IPS DF 19.7 (cell line): ENCODE measurements at places on chromosomes 13 and 19.
A peak's percentile ranks its signal among the peaks of the same experiment; 100 is the strongest.

DNA sequence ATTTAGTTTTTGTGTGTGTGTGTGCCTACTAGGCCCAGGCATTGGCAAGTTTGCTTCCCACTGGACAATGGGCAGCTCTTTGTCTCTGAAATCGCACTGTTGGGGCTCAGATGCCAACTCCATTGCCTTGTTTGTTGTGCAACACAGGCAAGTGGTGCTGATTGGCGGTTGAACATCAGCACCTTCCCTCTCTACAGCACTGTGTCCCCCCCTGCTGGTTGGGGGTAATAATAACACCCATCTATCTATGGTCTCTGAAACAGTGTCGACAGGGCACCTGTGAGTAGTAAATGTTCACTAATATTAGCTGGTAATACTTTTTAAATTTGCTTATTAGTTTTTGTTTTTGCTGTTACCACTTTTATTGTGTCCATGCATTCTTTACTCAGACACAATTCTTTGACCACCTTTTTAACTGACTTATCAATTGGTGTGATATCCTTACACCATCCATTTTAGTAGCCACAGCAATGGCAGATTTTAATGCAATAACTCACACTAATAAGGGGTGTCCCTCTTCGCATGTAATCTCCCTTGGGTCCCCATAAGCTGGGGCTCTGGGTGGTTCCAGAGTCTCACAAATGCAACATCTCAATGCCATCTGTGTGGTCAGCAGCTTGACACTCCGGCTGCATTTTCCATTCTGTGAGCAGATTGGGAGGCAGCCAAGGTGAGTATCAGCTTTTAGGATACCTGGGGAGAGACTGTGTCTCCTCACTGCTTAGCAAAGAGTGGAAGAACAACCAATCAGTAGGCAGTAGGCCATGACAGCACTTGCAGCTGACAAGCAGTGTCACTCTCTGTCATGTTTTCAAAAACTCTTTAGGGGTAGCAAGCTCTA is 47.7 kb upstream of the UQCRFS1 start:
- no peak for DNase-seq

GRCh38 chr13:74921326-74921725 is 560.6 kb downstream of the TBC1D4 start:
- no peak for DNase-seq

GRCh38 chr13:110712081-110712848 is 1.2 kb upstream of the ING1 start:
- no peak for DNase-seq

DNA sequence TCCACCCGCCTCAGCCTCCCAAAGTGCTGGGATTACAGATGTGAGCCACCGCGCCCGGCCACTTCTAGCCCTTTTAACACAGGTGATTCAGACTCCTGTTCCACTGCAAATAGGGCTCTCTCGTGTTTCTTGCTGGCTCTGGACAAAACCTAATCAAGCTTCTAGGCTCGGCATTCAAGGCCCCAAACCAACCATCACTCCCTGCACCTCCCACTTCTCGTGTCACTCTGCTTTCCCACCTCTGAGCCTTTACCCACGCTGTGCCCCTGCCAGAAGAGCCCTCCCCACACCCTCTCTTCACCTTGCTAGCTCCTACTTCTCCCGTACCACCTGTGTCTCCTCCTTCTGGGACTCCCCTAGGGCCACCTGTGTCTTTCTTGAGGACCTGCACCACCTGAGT is 19.8 kb downstream of the KANK2 start:
- DNase-seq: no peak

- no peak for DNase-seq
Measured at GRCh38 chr19:52722062-52723003, 12.5 kb downstream of the ZNF611 start.

- DNase-seq: no peak
Measured at GRCh38 chr13:46121597-46122163, 16.8 kb upstream of the CPB2 start.

GRCh38 chr13:21901336-21901735 is 230.5 kb downstream of the FGF9 start:
- no peak for DNase-seq

- peak; percentile 15 for DNase-seq
Measured at GRCh38 chr13:110680852-110681251, 25.1 kb downstream of the CARS2 start.

DNA sequence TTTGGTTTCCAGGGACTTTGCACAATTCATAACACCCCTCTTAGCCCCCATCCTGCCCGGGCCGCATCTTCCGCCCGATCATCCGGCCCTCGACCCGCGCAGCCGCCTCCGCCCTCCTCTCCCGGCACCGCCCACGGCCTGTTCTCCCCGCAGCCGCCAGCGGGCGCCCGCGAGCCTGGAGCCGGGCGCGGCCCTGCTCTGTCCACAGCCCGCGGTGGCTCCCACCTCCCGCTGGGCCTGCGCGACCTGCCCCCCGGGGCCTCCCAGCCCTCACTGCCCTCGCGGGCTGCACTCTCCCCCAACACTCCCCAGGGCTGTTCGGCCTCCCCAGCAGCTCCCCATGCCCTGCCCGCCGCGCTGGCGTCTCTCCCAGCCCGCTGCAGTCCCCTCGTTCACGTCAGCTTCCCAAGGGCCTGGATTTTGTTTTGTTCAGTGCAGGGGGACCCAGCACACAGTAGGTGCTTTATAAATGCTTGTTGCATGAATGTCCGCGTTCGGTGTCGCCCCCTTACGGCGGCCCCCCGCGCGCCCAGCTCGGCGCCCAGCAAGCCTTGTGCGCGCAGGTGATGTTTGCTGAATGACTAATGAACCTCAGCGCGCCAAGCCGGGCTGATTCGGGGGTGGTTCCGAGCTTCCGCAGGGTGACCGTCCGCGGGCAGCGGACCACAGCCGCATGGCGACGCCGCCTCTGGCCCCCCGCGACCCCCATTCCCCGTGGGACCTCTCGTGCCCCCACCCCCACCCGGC is 4.6 kb upstream of the APC2 start:
- no peak for DNase-seq

GRCh38 chr19:10421240-10422045 is 1.1 kb downstream of the PDE4A start:
- no peak for DNase-seq

- no peak for DNase-seq
Measured at GRCh38 chr19:45919678-45920077, 5.1 kb upstream of the NANOS2 start.

- DNase-seq: no peak
Measured at GRCh38 chr13:72194523-72194922, 327.5 kb upstream of the DACH1 start.

DNA sequence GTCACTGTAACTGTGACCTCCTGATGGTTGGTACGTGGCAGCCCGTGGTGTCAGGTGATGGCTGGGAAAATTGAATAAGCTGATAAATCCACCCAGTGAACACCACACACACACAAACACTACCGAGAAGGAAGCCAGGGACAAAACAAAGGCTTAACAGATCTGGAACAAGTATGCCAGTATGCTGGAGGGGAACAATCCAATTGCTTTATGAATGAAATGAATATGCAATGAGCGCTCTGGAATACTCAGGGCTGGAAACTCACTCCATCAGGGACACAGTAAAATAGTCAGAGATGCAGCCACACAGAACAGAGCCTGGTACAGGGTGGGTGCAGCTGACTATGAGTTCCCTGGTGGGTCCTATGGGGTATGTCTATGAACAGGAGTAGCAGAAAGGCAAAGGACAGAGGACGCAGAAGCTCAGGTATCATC is 16.7 kb downstream of the TMTC4 start:
- no peak for DNase-seq

DNA sequence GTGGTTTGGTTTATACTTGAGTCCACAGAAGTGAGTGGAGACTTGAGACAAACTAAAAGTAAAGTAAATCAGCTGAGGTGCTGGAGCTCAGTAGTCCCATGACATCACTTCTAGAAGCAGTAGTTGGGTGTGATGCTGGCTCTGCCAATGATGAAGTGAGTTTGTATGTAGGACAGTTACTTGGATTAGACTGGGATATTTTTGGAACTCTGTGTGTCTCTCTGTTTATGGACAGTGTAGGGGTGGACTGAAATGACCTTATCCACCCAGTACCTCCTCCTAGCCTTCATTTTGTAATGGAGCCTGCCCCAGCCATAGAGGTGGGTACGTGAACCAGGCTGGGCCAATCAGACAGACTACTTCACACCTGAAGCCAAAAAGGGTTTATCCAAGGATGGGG is 52.2 kb downstream of the POLR1D start:
- DNase-seq: no peak

DNA sequence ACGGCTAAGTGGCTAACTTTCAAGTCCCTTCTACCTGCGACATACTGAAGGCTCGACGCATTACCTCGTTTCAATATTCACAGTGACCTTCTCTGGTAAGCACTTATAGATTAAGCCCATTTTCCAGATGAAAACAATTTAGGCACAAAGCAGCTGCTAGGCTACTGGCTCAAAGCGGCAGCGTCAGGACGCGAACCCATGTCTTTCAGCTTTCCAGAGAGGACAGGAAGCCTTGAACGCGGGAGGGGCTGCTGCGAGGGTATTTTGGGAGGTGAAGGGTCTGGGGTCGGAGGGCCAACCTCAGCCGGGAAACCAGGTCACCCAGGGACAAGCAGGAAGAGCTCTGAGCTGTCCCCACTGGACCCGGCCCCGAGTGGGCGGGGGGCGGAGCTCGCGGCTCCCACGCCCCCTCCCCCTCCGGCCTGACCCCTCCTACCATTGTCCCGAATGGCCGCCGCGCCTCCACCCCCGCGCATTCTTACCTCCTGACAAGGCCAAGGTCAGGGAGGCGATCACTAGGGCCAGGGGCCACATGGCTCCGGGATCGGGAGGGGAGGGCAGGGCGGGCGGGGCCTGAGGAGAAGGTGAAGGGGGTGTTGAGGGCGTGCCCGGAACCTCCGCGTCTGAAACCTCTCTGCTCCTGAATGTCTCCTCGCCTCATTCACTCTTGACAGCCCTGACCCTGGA is at the start of gene KLK13:
Gene KLK13, minus strand, starts transcription at position 559 of the 687 bp plus-strand sequence. Its CDS starts 25 bp downstream, at position 534.
- DNase-seq: peak; percentile 47

- peak; percentile 45 for DNase-seq
Measured at GRCh38 chr19:6047741-6048251, 62.5 kb downstream of the RFX2 start.

DNA sequence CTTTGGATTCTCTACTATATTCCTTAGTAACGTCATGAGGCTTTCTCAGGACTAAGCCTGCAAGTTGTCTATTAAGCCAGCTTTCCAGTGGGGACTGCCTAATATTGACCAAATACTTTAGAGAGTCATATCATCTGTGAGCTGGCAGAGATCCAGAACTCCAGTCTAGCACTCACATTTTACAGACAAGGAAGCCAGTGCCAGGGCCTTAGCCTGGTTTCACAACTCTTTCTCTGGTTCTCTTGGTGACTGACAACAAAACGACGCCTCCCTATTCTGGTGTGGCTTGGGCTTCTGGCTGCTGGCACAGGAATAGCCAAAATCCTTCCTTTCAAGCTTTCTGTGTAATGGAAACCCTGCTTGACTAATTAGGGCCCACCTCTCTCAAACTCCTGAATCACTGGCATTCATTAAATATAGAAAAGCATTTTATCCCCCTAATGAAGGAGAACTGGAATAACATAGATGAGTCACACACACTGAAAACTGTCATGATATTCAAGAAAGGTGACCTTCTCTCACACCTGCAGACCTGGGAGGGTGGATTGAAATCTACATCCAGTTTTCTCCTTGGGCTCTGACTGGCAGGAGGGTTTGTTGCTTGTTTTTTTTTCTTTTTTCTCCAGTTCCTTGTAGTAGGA is 75.2 kb upstream of the UBL3 start:
- DNase-seq: no peak

DNA sequence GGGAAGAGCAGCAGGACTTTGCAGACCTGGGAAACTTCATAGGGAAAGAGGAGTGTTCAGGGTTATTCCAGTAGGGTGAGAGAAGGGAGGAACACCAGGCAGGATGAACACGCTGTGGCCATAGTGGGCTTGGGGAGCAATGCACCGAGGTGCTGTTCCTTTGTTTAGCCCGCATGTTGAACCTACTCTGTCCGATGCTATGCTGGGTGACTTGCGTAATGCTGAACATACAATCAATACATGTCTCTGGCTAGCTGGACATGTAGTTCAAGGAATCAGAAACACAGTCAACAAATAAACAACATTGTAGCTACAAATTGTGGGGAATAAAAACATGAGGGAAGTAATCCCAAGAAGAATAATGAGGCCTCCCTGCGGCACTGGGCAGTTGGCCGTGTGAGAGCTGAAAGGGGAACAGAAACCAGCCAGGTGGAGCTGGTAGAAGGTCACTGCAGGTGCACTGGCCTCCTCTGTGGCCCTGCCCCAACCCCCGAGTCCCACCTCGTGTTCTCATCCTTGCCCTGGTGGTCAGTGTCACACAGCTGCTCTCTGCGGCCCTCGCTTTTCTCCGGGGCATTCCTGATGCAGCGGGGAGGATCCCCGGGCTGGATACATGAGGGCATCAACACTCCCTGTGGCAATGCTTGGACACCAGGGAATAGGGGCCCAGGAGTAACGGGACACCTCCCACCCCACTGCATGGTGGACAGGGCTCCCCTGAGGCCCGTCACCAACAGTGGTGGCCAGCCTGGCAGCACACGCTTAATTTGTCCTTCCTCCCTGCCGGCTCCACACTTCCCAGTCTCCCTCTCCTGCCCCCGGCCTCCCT is 36.9 kb upstream of the TUBGCP3 start:
- no peak for DNase-seq

DNA sequence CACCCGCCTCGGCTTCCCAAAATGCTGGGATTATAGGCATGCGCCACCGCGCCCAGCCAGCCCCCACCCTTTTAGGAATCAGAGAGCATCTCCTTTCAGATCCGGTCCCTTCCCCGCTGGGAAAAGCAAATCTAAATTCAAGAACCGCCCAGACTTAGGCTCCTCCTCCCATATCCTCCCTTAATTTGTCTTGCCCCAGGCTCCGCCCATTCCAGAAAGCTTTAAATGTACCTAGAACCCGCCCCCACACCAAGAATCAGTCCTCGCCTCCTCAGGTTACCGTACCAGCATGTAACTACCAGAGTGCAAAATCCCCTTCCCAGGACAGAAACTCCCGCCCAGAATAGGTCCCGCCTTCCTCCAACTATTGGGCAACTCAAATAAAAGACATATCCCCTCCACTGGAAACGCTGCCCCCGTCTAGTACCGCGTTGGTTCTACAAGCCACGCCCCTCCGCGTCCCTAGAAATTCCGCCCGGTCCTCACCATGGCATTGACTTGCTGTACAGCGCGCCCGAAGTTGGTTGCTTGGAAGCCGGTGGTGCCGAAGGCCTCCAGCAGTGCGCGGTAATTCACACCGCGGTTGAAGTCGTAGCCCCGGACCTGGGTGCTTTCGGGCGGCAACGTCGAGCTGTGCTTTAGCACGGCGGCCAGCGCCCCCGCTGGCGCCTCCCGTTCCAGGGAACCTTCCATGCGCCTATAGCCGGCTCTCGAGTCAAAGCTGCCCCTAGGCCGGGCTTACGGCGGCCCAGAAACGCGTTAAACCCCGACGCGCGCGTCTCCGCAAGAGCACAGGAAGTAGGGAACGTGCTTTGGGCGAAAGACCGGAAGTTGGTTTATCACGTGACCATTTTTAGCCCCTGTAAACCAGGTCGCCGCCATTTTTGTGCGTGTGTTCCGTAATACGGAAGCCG is at the start of gene DHPS:
Gene DHPS, minus strand, starts transcription at position 807 of the 914 bp plus-strand sequence. Its CDS starts 114 bp downstream, at position 693.
- peak; percentile 99 for DNase-seq

DNA sequence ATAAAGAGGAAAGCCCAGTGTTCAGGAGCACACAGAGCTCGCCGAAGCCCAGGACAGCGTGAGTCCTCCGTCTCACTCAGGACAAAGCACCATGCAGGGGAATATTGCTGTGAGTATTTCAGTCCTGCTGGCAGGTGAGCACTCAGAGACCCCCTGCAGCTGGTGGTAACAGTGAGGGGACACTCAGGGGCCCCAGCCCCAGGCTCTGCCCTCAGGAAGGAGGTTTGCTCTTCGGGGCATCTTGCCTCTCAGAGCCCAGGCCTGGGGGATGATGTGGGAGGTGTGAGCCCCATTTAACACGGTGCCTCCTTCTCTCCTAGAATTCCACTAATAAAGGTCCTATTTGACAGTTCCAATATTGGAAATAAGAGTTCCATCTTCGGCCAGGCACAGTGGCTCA is 14.8 kb downstream of the LILRA1 start:
- DNase-seq: no peak
